ENCODE measurements at places on chromosomes 2 and 18. TPM values are rescaled to one million over a fixed set of nuclear protein-coding genes. Genes with fewer than 3 reads are reported as not detected.

GRCh38 chr2:159711562-159712142, 654 bp upstream of the MARCHF7 start:
- no peak for DNase-seq

DNA sequence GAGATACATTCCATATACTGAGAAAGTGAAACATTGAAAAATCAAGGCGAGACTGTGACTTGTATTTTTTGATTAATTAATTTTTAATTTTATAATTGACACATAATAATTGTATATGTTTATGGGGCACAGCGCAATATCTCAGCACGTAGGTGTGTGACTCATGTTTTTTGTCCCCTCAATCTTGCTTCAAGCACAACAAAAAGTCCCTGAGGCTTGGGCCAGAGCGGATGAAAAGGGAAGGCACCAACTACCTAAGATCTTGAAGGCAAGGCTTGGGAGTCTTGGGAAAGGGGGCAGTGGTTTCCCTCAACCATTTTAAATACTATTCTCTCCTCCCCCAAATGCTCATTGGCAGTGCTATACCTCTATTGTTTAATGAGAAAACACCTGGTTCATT, 9.9 kb downstream of the SGPP2 start:
- DNase-seq = no peak

GRCh38 chr2:46521215-46521683, 41.9 kb downstream of the TMEM247 start:
- peak; percentile 92 for DNase-seq

DNA sequence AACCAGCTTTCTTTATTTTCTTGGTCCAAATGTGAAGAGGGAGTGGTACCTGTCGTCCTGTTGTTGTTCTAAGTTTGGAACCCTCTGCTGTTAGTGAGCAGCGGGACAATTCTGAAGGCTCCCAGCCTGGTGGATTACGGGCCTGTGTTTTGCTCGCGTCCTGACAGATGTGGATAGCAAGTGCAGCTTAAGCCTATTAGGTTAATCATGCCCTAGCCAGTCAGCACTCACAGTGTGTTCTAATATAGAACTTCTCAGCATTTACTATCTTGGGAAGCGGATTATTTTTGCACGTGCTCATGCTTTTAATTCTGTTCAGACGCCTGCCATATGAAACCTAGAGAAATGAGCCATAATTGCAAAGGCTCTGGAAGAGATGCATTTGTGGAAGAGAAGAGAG, at the start of gene PCARE:
TSS of gene PCARE (minus strand) at position 113 of the 400 bp plus-strand sequence. CDS start 262 bp downstream, outside the sequence.
- DNase-seq = no peak

DNA sequence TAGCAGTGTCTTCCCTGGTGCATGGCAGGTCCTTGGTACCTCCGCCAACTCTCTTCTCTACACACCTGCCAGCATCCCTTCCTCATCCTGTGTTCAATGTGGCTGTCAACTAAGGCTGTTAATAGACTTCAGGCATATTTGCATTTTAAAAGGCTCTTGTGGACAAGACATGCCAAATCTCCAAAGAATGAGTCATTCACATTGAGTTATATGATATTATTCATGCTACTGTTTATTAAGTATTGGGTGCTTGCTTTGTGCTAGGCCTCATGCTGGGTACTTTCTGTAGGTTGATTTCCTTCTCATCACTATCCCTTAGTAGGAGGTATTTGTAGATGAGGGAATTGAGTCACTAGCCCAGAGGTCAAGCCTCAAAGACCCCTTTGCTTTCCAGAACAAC, 5.2 kb downstream of the MYO1B start:
- no peak for DNase-seq

- DNase-seq = no peak
Observed at GRCh38 chr18:63775166-63775730, at the start of gene SERPINB7. TSS of gene SERPINB7 (plus strand) at chr18:63775418. CDS start at chr18:63782373, 6,955 bp downstream.

- DNase-seq = no peak
Observed at GRCh38 chr18:48422947-48423378, 13.8 kb upstream of the ZBTB7C start.

The MTA3 gene
- total RNA-seq = 40.7 TPM

The NYAP2 gene
- not detected for total RNA-seq

GRCh38 chr2:129067953-129068352, 749.3 kb upstream of the HS6ST1 start:
- no peak for DNase-seq

The COQ10B gene
- total RNA-seq = 39.0 TPM

The KCNIP3 gene
- total RNA-seq = 11.8 TPM

DNA sequence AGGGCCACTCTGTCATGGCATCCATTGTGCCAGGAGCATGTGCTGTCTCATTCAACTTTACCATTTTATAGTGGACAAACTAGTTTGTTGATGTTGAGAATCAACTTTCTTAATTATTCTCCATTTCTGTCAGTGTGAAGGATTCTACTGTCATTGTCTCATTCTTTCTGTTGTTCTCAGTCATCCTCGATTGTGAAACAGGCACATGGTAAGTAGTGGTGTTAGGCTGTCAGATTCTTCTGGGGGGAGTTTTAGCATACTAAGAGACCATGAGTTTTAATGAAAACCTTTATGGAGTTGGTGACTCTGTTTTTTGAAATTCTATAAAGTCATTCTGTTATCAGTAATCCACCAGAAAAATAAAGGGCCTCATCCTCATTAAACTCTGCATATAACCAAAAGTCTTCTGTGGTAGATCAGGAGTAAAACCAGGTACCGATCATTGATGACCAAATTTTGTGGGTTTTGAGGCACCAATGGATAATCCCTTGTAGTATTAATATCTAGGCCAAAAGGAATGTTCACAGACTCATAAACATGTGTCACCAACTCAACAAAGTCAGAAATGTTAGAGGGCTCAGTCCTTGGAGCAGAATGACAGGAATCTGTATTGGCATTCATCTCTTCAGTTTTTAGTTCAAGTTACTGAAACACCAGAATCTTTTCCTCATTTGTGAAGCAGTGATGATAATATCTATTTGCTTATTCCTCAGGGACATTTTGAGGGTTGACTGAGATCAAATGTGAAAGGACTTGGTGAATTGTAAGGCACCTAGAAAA, 73.2 kb downstream of the CERS6 start:
- DNase-seq = no peak

DNA sequence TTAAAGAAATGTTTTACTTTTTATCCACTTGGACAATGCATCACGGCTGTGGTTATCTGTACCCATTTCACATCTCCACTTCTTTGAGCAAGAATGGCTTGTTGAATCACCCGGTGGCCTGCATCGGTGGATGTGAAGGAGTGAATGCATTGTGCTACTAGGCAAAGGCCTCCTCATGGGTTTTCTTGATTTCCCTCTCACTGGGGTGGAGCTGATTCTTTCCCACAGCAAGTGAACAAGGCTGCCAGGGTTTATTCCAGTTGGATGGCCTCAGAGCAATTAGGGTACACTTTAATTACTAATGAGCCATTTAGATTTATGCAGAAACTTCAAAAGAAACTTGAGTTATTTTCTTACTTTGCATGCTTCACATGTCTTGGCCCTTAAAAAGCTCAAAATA, 387.1 kb downstream of the RND3 start:
- DNase-seq = no peak

GRCh38 chr2:205767617-205768016, 85.3 kb downstream of the NRP2 start:
- DNase-seq = no peak

The BIN1 gene
- total RNA-seq = 57.9 TPM
